ENCODE measurements at places on chromosomes 13 and 19. TPM values are rescaled to one million over a fixed set of nuclear protein-coding genes. Genes with fewer than 3 reads are reported as not detected.

Gene LILRB1
- total RNA-seq, result not detected

Gene NANOS3
- total RNA-seq, result not detected

Gene NOSIP
- 46.5 TPM for total RNA-seq

Gene SYNGR4
- not detected for total RNA-seq

Gene RDH8
- 0.53 TPM for total RNA-seq

Gene SLC15A1
- total RNA-seq, result not detected

Gene IGFL2
- not detected for total RNA-seq

Gene UGGT2
- total RNA-seq, result 51.2 TPM

Gene FCGBP
- total RNA-seq, result 0.08 TPM

Gene SLC8A2
- 1.7 TPM for total RNA-seq

GRCh38 chr13:39310961-39311360, 272.7 kb downstream of the NHLRC3 start:
- no peak for DNase-seq

DNA sequence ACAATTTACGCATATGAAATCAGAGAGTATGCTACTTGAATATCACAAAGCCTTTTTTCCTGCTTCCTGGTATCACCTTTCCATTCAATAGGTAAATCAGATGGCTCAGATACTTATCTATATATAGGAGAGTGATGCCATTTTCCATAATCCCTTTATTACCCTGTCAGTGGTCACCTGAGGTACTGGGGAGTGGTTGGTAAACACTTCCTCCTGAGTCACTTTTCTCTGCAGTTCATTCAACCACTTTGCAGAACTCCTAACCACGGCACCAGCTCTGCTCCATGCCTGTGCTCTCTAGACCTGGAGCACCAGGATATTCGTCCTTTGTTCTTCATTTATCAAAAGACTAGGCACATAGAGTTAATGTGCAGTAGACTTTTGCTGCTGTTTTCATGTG, 748.5 kb upstream of the KLHL1 start:
- no peak for DNase-seq

DNA sequence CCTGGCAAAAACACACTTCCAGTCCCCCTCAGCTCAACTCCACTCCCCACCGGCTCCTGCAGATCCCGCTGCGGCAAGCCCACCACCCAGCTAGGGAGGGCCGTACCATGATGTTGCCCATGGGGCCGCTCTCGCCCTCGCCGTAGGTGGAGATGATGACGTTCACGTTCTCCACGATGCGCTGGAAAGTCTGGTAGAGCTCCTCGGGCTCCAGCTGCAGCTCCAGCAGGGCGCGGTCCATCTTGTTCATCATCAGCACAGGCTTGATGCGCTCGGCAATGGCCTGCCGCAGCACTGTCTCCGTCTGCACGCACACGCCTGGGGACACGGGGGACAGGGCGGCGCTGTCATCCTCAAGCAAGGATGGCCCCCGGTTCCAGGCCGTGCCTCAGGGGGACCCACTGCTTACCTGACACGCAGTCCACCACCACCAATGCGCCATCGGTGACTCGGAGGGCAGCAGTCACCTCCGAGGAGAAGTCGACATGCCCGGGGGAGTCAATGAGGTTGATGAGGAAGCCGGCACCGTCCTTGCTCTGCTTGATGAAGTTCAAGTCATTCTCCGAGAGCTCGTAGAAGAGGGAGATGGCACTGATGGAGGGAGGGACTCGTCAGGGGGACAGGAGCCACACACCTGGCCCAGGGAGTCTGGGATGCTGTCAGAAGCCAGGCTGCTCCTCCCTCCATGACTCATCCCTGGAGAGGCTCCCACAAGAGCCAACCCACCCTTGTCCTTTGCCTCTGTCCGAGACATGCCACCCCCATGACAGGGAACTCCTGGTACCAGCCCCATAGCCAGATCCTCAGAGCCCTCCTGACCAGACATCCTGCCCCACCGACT, 2.3 kb downstream of the EEF2 start:
- DNase-seq, result no peak

GRCh38 chr19:6271721-6272410, 7.9 kb downstream of the MLLT1 start:
- no peak for DNase-seq

DNA sequence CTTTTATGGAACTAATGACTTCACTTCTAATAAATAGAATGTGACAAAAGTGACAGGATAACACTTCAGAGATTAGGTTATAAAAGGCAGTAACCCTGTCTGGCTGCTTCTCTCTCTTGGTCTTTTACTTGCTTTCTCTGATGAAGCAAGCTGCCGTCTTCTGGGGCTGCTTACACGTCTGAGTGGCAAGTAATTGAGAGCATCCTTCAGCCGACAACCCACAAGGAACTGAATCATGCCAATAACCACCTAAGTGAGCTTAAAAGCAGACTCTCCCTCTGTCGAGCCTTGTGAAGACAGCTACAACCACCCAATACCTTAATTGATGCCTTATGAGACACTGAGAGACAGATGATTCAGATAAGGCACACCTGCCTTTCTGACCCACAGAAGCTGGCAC, 1091.2 kb downstream of the SLITRK1 start:
- no peak for DNase-seq

- DNase-seq, result no peak
Observed at GRCh38 chr13:112924365-112924764, 44.6 kb upstream of the MCF2L start.

- no peak for DNase-seq
Observed at GRCh38 chr13:82900453-82900852, 981.8 kb downstream of the SLITRK1 start.

DNA sequence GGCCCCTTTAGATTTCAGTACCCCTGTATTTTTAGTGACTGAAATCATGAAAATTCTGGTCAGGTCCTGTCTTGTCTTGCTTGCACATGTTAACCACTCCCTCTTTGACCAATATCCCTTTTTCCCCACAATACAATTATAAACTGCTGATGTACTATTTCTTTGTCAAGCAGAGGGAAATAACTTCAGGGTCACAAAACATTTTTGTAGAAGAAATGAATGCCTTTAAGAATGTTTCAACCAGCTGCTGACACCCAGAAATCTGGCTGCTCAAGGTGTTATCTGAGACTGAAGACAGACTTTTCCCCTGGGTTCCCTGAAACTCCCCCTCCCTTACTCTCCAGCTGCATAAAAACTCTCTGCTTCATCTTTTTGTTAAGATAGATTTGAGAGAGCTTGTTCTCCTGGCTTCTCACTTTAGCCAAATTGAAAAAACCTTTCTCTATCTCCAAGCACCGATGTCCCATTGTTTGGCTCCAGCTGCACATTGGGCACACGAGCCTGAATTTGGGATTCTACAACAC, 18.4 kb upstream of the ACOD1 start:
- DNase-seq, result no peak

GRCh38 chr13:29993716-29994488, 143.5 kb upstream of the UBL3 start:
- no peak for DNase-seq

DNA sequence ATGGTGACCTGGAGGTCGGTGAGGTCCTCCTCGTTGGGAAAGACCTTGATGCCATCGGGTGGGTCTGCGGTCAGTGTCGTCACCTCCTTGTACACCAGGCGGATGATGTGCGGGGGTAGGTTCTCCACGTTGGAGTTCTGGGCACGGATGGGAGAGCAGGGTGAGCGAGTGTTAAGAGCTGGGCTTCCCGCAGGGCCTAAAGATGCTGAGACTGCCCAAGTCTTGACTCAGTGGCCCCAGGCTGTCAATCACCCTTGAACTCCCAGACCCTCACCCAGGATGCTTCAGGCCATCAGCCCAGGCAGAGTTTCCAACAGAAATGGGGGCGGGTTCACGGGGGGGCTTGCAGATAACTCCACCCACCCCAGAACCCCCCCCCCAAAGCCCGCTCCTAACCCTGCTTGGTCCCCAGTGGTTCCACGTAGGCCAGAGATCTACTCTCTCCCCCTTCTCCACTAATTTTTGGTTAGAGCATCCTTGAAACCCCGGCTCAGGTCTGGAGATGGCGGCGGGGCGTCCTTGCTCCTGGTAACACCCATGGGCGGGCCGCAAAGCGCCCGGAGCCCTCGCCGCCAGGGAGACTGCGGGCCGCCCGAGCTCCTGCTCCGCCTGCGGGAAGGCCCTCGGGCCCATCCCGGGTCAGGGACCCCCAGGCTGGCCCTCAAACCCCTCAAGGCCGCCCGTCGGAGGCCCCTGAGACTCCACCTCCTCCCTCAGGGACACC, 600 bp downstream of the UBE2S start:
- DNase-seq, result no peak

DNA sequence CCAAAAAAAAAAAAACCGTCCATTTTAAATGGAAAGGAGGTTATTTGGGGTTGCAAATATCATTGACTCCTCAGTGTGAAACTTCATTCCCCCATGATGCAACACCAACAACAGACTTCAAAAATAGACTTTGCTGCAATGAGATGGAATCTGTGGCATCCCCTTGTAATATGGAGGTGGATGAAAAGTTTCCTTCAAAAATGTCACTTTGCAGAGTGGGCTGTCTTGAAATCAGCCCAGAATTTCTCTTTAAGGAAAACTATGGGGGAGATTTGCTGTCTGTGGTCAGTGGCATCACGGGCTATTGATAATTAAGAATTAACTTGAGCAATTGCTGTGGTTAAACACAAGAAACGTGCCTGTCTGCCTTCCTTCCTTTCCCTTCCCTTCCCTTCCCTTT, 1.5 kb downstream of the GPR18 start:
- no peak for DNase-seq

- DNase-seq, result no peak
Observed at GRCh38 chr19:34332027-34332760, 32.8 kb upstream of the GPI start.

- no peak for DNase-seq
Observed at GRCh38 chr19:34687348-34687747, 9.9 kb downstream of the ZNF302 start.

DNA sequence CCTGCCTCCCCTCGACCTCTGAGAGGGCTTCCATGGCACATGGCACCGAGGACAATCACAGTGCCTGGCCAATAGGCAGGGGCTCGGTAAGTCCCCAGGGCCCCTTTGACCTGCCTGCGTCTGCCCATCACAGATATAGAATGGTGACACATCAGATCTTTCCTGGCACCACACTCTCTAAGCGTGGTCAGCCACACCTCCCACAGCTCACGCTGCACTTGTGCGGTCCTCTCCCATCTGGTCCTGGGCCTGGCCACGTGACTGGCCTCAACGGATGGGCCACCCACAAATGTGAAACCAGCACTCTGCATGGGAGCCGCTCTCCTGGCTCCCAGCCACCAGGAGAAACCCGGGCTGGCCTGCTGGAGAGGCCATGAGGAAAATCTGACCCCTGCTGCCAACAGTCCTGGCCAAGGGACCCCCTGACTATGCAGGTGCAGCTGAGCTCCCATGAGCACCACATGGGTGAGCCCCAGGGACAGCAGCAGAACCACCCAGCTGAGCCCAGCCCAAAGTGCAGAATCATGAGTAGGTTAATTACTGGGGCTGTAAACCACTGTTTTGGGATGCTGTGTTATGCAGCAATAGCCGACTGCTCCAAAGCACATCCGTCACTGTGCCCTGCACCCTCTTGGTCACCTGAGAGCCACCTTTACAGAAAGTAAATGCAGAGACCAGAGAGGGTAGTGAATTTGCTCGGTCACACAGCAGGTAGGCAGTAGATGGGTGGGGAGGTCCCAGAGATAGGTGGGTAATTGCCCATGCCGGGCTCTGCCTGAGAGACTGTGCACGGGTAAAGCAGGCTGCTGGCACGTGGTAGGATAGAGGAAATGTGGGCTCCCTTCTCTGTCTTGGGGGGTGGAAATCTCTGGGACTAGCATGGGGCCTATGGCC, 9.7 kb upstream of the MEF2B start:
- DNase-seq, result no peak

- DNase-seq, result no peak
Observed at GRCh38 chr19:456547-457110, 4.2 kb downstream of the SHC2 start.

DNA sequence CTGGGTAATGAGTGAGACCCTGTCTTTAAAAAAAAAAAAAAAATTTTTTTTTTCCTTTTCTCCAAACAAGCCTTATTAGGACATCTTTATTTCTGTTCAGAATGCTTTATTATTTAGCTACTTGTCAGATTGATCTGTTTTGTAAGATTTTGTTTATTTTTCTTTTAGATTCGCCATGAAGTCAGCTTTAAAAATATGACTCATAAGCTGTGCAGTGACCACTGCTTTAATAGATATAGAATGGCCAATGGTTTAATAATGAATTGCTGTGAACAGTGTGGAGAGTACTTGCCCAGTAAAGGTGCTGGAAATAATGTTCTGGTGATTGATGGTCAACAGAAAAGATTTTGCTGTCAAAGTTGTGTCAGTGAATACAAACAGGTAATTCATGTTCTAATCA, 47.7 kb downstream of the ZMYM2 start:
- DNase-seq, result no peak

- no peak for DNase-seq
Observed at GRCh38 chr13:76968041-76968440, 19.7 kb downstream of the ACOD1 start.

- no peak for DNase-seq
Observed at GRCh38 chr13:96460609-96461008, 370.7 kb downstream of the HS6ST3 start.

DNA sequence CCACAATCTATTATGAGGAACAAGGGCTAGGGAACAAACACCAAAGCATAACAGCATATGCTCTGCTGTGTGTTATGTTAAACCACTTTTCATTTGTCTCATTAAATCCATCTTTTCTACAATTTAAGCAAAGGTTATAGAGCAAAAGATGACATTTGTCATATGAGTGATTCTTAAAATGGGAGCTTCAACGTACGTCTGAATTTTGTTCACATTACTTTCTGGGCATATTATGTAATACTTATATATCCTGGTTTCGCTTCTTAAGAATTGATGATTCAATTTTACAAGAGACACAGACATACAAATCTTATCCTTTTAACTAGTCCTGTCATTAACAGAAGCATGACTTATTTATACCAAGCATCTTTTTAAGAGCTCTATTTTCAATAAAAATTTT, 3.3 kb upstream of the TPP2 start:
- no peak for DNase-seq

DNA sequence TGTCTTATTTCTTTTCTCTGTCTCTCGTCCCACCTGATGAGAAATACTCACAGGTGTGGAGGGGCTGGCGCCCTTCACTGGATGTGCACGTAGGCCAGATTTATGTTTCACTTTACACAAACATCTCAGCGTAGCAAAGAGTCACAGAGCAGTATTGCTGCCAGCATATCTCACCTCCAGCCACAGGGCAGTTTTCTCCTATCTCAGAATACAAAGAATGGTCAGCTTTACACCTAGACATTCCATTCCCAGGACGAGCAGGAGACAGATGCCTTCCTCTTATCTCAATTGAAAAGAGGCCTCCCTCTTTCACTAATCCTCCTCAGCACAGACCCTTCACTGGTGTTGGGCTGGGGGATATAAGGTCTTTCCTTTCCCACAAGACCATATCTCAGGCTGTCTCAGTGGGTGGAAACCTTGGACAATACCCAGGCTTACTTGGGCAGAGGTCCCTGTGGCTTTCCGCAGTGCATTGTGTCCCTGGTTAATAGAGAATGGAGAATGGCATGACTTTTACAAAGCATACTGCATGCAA, 7.2 kb upstream of the ZNF611 start:
- DNase-seq, result no peak

All from SK-MEL-5 (cell line).